ENCODE measurements at places on chromosomes 16 and 17.
A peak's percentile ranks its signal among the peaks of the same experiment; 100 is the strongest.

DNA sequence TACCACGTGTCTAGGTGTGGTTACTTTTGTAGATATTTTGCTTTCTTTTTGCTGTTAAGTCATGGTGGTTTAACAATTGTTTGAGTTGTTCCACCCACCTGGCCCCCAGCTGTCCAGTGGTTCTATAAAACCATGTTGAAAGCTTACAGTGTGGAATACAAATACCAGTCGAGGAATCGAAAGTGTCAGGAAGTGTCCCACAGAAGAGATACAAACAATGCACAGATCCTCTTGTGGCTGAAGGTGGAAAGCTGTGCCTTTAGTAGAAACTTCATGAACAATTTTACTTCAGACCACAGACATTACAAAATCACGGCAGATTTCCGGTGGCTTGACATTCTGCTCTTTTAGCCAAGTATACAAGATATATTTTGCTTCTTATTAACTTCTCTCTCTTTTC, 782.4 kb upstream of the SOX9 start:
- DNase-seq = peak; percentile 13

DNA sequence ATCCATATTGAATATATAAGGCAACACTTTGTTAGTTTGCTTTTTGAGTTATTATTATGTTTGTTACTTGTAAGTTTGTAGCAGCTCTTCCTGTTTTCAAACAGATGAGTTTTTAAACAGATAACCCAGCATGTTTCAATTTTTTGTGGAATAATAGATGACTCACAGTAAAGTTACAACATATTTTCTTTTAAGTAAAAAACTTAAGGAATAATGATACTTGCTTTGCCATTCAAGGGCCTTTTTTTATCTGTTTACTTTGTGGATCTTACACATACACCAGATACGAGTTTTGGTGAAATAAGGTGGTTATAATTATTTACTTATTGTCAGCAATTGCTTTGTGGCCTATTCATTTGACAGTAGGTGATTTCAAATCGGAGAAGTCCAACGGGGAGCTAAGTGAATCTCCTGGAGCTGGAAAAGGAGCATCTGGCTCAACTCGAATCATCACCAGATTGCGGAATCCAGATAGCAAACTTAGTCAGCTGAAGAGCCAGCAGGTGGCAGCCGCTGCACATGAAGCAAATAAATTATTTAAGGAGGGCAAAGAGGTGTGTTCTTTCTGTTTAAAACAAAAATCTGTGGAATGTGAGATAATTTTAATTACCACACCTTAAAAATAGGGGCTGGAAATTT, 66.3 kb downstream of the BPTF start:
- DNase-seq = peak; percentile 73

DNA sequence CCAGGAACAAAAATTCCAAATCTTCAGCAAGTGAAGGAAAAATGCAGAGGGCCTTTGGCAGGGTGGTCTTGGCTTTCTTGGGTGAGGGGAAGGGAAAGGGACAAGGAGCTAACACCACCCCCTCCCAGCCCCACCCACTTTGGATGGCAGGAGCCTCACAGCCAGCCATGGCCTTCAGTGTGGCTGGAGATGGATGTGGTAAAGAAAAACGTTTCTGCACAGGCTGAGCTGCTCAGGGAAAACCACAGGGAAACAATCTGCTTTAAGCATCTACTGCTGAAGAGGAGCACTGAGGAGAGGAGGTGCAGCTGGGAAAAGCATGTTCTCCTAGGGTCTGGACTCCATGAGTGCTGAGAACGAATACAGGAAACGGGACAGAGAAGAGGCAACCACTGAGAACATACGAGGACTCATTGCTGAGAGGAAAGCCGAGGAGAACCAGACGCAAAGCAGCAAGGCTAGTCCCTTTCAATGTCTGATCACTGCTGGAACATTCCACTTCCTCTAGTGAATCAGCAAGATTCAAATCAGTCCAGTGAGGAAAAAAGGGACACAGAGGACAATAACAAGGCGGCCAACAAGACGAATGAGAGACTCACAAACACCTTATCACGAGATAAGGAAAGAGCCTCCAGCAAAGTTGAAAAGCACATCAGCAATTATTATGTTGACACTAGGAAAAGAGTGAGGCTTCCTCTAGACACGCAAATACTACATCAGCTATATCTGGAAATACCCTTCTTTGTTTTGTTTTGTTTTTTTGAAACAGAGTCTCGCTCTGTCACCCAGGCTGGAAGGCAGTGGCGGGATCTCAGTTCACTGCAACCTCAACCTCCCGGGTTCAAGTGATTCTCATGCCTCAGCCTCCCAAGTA, 41.7 kb downstream of the ZZEF1 start:
- no peak for DNase-seq

- DNase-seq = no peak
Observed at GRCh38 chr16:57830890-57831484, 28.7 kb upstream of the KIFC3 start.

- no peak for DNase-seq
Observed at GRCh38 chr16:6284731-6285130, 1047.9 kb upstream of the RBFOX1 start.

DNA sequence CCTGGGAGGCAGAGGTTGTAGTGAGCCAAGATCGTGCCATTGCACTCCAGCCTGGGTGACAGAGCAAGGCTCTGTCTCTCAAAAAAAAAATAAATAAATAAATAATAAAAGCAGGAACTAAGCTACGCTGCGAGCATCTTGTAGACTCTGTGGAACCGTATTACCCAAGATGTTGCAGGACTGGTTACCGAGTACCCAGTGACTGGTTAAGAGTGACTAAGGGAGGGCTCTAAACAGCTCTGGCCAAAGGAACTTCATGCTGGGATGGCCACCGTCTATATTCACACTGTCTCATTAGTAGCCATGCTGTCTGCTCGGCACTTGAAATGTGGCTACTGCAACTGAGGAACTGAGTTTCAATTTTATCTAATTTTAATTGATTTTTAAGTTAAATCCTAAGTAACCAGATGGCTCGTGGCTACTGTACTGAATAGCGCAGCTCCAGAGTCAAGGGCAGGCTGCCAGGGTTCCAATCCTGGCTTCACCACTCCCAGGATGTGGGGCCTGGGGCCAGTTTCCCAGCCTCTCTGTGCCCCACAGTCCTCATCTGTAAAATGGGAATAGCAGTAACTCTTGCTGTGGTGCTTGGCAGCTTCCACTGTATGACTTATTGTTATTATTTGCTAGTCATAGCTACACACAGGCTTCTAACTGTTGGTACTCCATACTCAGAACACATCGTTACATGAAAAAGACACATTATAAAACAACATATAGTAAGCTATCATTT, 3.0 kb downstream of the NTAN1 start:
- DNase-seq = no peak

Measured in PC-3 (cell line).